Smooth muscle cell of bladder (primary cell): ENCODE measurements at places on chromosomes 7 and 10. TPM values are rescaled to one million over a fixed set of nuclear protein-coding genes. Genes with fewer than 3 reads are reported as not detected.

Gene CACNA2D1
- 90.3 and 108 TPM in 2 replicates for total RNA-seq

Gene MYO1G
- total RNA-seq = under 0.01 and 0.09 TPM in 2 replicates

Gene FANK1
- 10.0 and 11.5 TPM in 2 replicates for total RNA-seq

Gene PYROXD2
- 14.5 and 29.5 TPM in 2 replicates for total RNA-seq

Gene SUGCT
- total RNA-seq = 14.9 and 15.6 TPM in 2 replicates

Gene CNNM1
- 0.09 and 0.14 TPM in 2 replicates for total RNA-seq

Gene HERPUD2
- total RNA-seq = 21.6 and 29.7 TPM in 2 replicates
